ENCODE measurements at places on chromosomes 12 and 14.
A peak's percentile ranks its signal among the peaks of the same experiment; 100 is the strongest.

- no peak for DNase-seq
These were observed 122.1 kb downstream of the PRKD1 start for GRCh38 chr14:29805415-29806123.

DNA sequence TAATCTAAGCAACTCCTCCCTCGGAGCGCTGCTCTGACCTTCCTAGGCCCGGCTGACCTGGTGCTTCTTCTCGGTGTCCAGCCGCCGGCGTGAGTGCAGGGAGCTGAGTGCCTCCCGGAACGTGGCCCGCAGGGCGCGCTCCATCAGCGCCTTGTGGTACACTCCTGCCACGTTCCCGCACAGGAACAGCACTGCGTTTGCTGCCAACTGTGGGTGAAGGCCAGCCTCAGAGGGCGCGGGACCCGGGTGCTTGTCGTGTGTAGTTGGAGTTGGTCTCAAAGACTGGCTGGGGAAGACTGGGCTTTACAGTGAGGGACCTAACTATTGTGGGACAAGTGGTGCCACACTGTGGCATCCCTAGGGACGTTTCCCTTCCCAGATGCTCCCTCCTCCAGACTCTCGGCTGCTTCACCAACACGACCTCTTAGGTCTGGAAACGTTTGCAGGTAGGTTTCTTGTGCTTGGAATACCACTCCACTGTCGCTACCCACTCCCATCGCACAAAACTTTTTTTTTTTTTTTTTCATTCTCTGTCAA, 3.1 kb downstream of the ADCY4 start:
- DNase-seq = no peak

- DNase-seq = no peak
These were observed 24.5 kb downstream of the SLC16A7 start for GRCh38 chr12:59620326-59620725.

GRCh38 chr14:100692256-100692655, 34.4 kb upstream of the DLK1 start:
- DNase-seq = no peak

DNA sequence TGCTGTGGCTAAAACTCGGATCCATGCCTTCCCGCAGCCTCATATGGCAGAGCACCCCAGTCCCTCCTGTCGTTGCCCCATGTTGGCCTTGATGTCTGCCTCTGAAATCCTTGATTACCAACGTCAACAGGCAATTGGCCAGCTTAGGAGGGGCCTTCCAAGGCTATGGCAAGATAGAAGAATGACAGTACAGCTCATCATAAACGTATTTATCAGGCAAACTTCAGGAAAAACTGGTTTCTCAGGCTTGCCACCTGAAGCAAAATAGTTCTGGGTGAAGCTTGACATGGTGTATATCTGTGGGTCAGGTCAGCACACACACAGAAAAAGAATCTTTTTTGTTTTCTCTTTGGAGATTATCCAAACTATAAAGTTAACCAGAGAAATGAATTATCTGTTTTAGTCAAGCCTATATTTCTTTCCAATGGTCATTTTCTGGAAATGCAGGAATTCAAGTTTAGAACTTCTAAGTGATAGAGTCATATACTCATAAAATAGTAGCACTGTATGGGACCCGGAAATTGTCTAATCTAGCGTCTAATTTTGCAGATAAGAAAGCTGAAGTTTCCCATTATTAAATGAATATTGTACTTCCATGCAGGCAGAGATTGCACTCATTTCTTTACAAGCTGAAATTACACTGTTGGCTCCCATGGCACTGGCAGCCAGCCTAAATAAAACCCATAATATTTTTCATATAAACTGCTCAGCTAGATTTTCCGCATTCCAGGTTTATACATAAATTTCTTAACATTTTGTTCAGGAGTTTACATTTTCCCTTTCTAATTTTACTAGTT, 24.4 kb upstream of the DUSP16 start:
- DNase-seq = no peak

DNA sequence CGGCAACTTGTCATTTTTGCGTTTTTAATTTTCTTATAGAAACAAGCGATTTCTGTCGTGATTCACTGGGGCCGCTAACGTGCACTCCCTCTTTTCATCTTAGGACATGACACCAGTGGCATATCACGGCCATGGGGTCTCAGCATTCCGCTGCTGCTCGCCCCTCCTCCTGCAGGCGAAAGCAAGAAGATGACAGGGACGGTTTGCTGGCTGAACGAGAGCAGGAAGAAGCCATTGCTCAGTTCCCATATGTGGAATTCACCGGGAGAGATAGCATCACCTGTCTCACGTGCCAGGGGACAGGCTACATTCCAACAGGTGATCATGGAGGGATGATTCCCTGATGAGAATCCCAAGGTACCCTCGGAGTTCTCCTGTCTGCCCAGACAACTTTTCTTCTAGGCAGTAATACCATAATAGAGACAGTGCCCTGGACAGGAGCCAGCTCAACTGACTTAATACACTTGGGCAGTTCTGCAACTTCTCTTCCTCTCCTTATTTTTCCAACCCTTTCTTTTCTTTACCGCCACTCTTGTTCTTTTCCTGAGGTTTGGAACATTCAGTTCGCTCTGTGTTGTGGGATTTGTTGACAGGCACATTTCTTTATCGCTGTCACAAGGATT, 821 bp downstream of the TMEM106C start:
- DNase-seq = peak; percentile 21

All from NCI-H748 treated with DMSO at 0.1 percent for 48 hours (cell line).